ENCODE measurements at places on chromosomes 12 and 14.

GRCh38 chr14:87863047-87863446 lies 129.9 kb downstream of the GALC start:
- DNase-seq, result no peak

DNA sequence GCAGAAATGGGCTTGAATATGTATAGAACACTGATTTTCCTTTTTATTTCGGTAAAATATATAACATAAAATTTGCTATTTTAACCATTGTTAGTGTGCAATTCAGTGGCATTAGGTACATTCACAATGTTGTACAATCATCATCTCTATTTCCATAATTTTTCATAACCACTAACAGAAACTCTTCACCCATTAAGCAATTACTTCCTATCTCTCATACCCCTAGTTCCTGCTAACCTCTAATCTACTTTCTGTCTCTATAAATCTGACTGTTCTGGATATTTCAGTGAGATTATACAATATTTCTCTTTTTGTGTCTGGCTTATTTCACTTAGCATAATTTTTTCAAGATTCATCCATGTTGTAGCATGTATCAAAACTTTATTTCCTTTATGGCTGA lies 8.9 kb upstream of the RNF212B start:
- no peak for DNase-seq

DNA sequence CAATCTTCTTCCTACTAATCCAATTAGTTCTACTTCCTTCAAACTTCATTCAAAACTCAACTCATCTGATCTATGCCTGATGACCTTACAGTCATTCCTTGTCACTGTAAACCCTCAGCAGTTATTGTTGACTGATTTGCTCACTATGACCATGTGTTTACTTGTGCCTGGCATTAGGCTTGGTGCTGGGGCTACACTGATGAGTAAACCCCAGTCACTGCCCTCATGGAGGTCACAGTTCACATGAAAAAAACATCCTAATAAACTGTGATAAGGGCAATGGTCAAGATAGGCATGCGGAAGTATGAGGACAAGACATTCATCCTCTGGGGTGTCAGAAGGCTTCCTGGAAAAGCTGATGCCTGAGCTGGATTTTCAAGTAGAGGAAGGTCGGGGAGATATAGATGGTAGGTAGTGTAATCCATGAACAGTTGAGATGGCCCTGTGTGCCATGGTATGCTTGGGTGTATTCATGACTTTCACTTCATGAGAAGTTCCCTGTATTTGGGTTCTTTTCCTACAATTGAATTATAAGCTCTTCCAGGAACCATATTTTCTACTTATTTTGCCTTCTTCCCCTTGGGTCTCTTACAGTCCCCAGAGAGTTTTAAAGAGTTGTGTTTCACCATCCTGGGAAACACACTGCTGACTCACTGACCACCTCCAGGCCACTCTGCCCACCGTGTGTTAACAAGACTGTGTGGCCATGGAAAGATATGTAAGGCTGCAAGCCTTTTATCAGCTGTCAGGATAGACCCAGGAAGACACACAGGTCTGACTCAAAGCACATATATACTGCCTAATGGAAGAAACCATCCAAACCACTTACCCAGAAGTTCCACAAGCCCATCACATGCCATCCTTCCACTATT lies 38.7 kb upstream of the DUSP6 start:
- no peak for DNase-seq

GRCh38 chr14:93587330-93587729 lies 156.6 kb downstream of the UNC79 start:
- DNase-seq, result no peak

DNA sequence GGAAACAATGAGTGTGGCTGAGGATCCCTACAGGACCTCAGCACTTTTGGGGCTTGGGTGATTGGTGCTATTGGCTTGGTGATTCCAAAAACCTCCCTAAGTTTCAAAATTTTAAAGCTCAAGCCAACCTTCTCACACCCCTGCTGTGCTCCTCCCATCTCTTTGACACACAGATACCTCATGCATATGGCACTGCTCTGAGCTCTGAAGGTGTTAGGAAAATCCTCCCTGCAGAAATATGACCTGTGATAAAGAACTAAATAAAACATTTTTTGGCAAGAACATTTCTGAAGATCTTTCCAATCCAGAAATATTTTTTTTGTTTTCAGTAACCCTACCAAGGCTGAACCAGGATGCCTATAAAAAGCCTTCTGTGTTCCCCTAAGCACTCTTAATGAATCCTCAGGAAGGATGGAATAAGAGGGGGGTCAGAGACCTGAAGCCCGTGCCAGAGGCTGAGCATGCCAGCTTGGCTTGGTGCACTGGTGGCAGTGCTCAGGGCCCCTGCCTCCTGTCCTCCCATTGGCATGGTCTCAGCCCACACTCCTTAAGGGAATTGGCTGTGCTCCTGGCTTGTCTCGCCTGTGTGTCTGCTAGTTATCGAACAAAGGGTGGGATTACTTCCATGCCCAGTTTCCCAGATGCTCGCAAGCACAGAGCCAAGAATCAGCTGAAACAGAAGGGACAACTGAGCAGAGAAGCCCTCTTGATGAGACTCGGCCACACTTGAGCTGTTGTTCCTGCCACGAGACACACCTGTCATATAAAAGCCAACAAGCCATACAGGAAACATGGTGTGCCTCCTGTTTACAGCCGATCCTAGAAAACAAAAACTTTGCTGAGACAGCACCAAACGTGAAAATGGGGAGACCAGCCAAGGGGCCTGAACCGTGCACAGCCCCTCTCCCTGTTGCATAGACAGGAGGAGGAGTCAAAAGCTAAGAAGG lies 132.7 kb upstream of the EEA1 start:
- DNase-seq, result peak; percentile 3

- DNase-seq, result no peak
Measured at GRCh38 chr14:73026243-73026844, 562 bp downstream of the ZFYVE1 start.

DNA sequence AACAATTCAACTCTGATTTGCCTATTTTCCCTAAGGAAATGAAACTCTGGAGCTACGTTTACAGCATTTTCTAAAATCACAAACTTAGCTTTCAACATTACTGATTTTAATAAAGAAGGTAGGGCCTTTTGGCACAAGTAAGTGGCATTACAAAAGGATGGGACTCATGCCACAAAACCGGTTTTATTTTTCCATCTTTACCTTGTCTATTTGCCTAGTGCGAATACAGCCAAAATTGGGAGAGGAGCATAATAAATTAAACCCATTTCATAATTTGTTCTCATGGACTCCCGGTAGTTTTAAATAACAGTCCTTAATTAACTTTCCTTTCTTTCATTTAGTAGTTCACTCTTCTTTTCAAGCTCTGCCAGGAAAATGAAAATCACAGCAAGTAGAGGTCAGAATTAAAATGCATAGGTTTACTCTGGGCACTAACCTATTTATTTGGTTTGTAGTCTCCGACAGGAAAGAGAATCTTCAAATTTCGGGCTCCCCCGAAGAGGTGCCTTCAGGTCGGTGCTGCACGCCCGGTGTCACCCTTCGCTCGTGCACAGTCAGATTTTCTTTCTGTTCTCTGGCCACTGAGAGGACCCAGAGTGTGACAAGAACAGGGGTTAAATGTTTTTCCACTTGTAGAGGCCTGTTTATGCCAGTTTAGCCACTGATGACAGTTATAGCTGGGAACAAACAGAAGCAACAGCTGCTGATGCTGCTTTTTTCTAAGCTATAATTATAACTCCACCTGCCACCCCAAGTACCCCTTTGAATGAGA lies at the start of gene BEST3:
BEST3 (minus strand) TSS at position 535 of the 772 bp plus-strand sequence. CDS start 1,505 bp downstream, outside the sequence.
- DNase-seq, result peak; percentile 84

- DNase-seq, result no peak
Measured at GRCh38 chr14:67502867-67503266, 14.3 kb upstream of the TMEM229B start.

GRCh38 chr12:9264546-9264945 lies 56.4 kb upstream of the PZP start:
- no peak for DNase-seq

- DNase-seq, result no peak
Measured at GRCh38 chr14:71687166-71687831, 244.9 kb upstream of the RGS6 start.

DNA sequence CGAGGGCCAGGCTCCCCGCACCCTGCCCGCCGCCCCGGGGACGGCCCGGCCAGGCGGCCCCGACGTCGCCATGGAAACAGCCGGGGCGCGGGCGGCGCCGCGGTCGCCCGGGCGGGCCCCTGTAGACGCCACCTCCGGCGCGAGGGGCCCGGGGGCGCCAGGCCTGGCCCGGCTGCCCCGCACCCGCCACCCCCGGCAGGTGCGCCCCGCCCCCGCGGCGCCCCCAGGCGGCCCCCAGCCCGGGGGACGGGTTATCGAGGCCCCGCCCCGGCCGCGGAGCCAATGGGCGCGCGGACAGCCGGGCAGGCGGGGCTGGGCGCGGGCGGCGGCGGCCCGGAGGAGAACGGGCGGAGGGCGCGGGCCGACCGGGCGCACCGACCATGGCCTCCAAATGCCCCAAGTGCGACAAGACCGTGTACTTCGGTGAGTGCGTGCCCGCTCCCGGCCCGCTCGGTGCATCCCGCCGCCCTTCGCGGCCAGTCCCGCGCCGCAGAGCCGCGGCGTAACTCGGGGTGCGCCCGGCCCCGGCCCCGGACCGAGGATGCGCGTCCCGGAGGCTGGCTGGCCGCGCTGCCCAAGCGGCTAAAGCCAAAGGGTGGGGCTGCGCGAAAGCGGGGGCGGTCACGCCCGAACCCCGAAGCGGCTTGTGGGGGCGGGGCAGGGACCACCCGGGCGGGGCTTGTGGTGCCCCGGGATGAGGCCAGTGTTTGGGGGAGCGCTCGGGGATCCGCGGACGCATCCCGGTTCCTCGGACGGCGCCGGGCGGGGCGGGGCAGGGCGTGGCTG lies at the start of gene CRIP2:
CRIP2 (plus strand) TSS at position 339 of the 786 bp plus-strand sequence; CDS start at position 381, 42 bp downstream.
- DNase-seq, result no peak

- no peak for DNase-seq
Measured at GRCh38 chr12:123152833-123153232, 1.9 kb upstream of the PITPNM2 start.
